HS-5 (cell line): ENCODE measurements at places on chromosomes 4 and X.

DNA sequence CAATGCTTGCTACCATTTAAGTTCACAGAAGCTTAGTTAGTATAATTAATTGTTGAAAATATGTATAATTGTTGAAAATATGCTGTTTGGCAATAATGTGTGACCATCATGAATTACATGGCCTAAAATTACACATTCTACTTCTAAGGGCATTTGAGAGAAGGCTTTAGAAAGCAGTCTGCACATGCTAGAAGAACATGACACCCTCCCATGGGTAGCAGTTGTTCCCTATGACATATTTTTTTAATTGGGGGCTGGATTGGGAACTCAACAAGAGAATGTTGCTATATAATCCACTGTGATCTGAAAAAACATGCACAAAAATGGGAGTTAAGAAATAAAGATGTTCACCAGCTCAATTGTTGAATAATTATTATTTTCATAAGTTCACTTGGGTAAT, 331.4 kb downstream of the ARHGAP24 start:
- no peak for DNase-seq

- DNase-seq, result no peak
Observed at GRCh38 chr4:56630876-56631666, 50.0 kb downstream of the HOPX start.

GRCh38 chr4:181684310-181684709, 558.9 kb upstream of the TENM3 start:
- DNase-seq, result peak; percentile 30

- DNase-seq, result no peak
Observed at GRCh38 chrX:19647731-19648588, 132.7 kb upstream of the MAP3K15 start.

DNA sequence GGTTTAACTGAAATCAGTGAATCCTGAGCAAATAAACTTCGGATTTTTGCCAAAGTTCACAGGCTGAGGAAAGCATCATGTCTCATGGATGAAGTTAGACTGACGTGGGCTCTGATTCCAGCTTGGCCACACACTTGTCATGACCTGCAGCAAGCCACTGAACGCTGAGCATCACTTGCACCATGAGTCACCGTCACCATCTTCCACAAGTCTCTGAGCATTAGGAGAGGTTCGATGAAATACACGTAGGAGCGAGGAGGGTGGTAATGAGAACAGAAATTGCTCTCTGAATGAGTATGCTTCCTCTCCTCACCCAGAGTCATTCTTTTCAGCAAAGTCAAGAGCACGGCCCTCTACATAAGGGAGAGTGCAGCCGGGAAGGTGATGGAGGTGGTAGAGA, 3.8 kb upstream of the TRIML2 start:
- no peak for DNase-seq

GRCh38 chr4:4899202-4899925, 39.9 kb downstream of the MSX1 start:
- no peak for DNase-seq

DNA sequence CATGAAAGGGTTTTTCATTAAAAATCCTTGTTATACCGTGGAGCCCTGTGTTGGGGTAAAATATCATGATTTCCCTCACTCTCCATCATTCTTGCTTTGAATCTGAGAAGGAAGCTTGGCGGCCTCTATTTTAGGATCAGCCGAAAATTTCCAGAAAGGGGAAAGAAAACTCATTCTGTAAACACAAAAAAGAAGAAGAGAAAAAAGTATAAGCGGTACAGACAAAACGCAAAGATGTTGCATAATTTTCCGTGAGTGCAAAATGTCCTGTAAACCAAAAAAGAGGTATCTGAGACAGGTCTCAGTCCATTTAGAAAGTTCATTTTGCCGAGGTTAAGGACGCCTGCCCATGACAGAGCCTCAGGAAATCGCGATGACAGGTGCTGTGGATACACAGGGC, 5.3 kb downstream of the CSF2RA start:
- DNase-seq, result no peak

DNA sequence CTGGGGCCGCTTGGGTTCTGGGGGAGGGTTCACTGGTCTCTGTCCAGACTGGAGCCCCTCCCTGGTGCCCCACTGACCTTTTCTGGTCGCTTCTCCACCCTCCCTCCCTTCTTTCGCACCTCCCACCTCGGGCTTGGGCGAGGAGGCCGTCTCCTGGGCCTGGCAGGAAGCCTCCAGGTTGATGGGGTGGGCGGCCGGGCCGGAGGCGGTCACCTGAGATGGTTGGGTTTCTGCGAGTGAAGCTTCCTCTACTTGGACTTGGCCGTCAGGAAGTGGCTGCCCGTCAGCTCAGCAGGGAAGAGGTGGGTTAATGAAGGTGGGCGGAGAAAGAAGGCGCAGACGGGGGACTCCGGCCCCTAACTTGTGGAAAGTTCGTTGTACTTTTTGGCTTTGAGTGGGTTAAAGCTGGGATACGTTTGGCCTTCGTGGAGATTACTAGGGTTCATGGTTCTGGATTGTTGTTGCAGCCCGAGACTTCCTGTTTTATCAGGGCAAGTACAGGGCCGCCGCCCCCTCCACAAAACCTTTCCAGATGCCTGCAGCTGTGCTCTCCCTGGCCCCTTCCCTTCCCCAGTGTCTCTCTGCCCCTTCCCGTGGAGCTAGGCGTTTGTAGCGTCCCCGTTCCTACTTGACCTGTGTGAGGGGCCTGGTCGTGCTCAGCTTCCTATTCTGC, 1.2 kb downstream of the AKAP17A start:
- DNase-seq, result no peak
